ENCODE measurements at places on chromosomes 16 and 17.

GRCh38 chr17:57916925-57917858 lies 38.0 kb downstream of the CUEDC1 start:
- no peak for DNase-seq

DNA sequence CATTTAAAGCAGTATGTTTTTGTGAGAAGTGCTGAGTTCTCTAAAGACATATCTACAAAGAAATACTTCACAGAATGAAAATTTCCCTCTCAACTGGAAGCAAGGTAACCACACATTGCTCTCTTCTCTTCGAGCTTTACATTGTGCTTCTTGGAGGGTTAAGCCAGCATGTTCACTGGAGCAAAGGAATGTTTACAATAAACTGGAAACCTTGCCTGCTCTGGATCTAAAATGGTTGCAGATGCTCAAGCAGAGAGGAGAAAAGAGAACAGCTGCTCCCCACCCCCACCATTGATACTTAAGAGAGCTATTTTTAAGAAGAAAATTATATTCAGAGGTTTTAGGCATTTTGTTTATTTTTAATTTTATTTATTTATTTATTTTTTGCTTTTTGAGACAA lies 213.1 kb downstream of the CEP112 start:
- DNase-seq: no peak

DNA sequence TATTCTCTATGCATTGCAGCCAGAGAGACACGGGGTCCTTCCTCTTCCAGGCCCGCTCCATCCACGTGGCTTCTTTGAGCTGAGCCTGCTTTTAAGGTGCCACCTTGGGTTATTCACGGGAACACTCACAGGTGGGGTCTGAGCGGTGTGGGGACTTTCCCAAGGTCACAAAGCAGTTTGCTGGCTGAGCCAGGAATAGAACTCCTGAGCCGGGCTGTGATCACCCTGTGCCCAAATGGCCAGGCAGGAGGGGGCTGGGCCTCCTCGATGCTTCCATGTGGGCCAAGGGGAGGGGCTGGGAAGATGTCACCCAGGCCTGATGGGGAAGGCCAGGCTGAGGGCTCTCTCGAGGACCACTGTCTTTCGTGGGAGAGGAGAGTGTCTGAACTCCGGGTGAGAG lies 13.0 kb upstream of the GSE1 start:
- DNase-seq: no peak

- DNase-seq: no peak
Observed at GRCh38 chr16:69306031-69306430, 5.1 kb upstream of the VPS4A start.

GRCh38 chr16:89300311-89300975 lies 82.9 kb downstream of the ZNF778 start:
- DNase-seq: no peak

GRCh38 chr17:834136-834535 lies 52.0 kb downstream of the MRM3 start:
- DNase-seq: no peak

DNA sequence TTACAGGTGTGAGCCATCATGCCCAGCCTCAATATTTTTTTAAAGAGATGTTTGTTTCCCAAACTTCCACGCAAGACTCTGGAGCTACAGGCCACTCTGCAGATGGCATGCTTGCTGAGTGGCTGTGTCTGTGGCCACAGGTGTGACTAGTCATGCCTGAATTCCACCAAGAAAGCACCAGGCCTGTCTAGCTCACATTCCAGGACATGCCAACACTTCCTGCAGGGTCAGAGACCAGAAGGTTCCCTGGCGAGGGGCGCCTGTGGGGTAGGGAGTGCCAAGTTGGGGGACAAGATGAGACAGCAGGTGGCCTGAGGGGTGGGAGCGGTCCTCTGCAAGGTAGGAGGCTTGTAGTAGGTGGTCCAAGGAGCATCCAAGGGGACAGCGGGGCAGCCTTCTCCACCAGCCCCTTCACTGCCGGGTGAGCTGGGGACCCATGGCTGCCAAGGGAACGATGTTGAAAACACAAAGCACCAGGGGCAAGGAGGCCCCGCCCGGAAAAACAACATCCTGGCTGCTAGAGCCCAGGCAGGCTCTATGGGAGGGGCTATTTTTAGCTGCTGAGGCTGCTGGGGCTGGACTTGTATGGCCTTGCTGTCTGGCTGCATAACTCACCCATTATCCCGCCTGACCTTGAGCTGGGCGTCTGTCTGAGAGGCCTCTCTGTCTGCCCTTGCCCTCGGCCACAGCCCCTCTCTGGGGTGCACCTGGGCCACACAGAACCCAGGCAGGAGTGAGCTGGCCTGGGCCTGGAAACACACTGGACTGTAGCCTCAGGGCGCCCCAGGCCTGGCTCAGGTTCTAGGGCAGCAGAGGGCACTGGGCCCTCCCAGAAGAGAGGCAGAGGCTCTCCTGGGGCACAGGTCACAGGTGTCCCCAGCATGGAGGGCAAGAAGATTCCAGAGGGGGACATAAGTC lies 5.7 kb downstream of the TRIM47 start:
- peak; percentile 39 for DNase-seq

DNA sequence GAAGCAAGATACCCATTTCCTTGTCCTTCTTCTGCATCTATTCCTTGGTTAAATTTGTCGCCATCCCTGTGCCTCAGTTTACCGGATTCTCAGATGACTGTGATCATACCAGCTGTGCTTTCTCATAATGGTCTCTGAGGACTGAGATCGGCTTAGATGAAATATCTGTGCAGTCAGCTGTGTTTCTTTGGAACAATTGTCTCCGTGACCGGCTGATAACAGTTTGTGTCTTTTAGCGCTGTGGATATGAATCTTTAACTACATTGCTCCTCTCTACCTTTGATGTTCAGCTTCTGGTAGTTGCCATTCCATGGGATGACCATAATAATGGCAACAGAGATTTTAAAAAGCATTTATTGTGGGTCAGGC lies 473 bp downstream of the FTO start:
- DNase-seq: no peak

DNA sequence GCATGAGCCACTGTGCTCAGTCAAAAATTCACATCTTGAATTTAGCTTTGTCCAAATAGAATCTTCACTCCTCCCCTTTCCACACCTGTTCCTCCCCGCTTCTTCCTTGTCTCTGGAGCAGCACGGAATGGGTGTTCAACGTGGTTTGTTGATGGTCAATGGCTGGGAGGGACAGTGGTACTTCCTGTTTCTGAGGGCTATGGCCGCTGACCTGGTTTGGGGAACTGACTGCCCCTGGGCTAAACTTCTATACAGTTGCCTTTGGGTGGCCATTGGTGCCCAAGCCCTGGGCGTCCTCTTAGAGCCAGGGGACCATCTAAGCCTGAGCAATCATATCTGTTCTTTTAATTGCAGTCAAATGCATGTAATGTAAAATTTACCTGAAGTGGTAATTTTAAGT lies 19.1 kb upstream of the WFIKKN2 start:
- no peak for DNase-seq

GRCh38 chr17:43020789-43021740 lies 1.1 kb downstream of the VAT1 start:
- DNase-seq: no peak

DNA sequence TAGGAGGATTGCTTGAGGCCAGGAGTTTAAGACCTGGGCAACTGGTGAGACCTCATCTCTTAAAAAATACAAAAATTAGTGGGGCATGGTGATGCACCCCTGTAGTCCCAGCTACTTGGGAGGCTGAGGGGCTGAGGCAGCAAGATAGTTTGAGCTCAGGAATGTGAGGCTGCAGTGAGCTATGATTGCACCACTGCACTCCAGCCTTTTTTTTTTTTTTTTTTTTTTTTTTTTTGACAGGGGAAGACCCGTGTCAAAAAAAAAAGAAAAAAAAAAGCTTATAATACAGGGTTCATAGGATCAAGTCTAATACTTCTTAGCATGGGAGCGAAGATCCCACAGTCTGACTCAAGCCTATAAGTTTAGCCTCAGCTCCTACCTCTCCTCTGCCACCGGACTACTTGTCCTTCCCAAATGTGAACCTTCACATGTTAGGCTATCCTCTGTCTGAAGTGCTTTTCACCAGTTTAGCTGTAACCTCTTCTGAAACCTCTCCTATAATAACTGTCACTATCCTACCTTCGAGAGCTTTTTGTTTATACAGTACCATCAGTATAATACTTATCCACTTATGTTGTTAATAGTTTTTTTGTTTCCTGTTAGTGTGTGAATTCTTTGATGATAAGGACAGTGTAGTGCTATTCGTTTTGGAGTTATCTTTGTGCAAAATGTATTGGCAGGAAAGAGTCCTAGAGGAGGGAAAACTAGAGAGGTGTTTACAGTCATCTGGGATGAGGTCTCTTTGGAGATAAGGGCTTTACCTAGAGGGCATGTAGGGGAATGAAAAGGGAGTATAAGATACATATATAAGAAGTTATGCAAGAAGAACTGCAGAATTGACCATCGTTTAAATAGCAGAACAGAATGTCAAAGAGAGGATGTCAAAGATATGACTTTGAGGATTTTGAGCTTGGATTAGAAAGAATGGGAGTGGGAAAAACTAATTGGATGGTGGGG lies 15.5 kb downstream of the CPD start:
- no peak for DNase-seq

GRCh38 chr16:66287416-66287815 lies 79.1 kb upstream of the CDH5 start:
- DNase-seq: no peak

DNA sequence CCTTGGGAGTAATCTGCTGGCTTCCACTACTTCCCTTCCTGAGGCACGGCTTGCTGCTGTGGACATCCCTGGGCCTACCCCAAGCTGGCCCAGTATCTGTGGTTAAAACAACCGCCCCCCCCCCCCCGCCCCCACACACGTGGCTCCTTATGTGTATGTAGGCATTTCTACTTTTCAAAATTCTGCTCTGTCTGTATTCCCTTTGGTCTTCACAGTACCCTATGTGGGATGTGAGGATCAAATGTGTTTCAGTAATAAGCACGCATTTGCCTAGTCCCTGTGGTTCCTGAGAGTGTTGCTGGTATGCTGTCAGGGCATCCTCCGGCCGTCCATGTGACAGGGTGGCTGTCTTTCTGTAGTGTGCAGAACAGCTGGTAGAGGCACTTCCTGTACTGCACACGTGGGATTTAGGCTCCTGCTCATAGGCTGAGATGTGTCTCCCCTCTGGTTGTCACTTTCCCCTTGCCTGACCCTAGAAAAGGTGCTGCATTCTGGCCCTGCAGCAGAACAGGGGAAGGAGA lies 2.2 kb downstream of the NT5M start:
- peak; percentile 21 for DNase-seq

GRCh38 chr17:6479622-6480302 lies 35.5 kb downstream of the PIMREG start:
- no peak for DNase-seq
